ENCODE measurements at places on chromosomes 1 and 21.

GRCh38 chr1:156281693-156282478, 739 bp downstream of the SMG5 start:
- no peak for DNase-seq

GRCh38 chr1:55670331-55671082, 455.3 kb upstream of the USP24 start:
- no peak for DNase-seq

- DNase-seq, result no peak
Observed at GRCh38 chr21:37193676-37194075, 73.5 kb downstream of the VPS26C start.

- DNase-seq, result no peak
Observed at GRCh38 chr1:115473986-115474565, 136.0 kb upstream of the NGF start.

GRCh38 chr21:41302976-41303375, 13.6 kb upstream of the FAM3B start:
- no peak for DNase-seq
